ENCODE measurements at places on chromosomes 2 and 18. TPM values are rescaled to one million over a fixed set of nuclear protein-coding genes. Genes with fewer than 3 reads are reported as not detected.

NMUR1 gene
- total RNA-seq = 0.96 TPM

ANKRD62 gene
- total RNA-seq = not detected

DNA sequence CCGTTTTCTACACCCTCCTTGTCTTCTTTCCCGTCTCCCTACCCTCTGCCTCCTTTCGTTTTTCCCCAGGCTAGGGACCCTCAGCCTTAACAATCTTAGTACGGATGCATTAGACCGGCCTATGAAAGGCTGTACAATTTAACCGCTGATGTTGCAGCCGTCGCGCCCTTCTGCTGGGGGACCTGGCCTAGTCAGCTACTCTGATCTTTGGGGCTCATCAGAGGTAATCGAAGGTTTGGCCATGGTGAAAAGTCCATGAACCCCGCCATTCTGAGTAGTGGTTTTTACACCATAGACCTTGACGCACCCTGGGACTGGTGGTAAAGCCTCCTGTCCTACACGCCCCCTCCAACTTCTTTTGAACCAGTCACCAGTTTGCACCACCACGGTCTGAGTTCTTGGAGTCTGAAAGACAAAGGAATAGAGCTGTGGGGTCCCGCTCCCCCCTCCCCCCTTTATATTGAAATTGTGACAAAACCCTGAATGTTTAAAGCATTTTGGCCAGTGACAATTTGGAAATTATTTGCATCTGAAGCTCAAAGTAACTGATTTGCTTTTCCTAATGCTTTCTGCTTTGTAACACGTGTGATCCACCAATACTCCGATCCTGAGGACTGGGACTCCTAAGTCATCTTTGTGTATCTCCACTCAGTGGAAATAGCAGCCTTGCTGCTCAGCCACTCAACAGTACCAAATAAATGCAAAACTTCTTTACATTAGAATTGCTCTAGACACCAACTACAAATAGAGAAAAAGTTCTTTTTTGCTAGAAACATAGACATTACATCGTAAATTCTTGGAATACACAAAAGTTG is 642 bp upstream of the SRSF7 start:
- DNase-seq = no peak

GRCh38 chr18:59220784-59221765 is 1.1 kb downstream of the GRP start:
- DNase-seq = peak; percentile 59

GRCh38 chr2:75403991-75404428 is 156.7 kb downstream of the EVA1A start:
- no peak for DNase-seq
